Activated T-cell treated with anti-CD3 and anti-CD28 coated beads for 24 hours (primary cell): ENCODE measurements at places on chromosomes 16 and 17.

DNA sequence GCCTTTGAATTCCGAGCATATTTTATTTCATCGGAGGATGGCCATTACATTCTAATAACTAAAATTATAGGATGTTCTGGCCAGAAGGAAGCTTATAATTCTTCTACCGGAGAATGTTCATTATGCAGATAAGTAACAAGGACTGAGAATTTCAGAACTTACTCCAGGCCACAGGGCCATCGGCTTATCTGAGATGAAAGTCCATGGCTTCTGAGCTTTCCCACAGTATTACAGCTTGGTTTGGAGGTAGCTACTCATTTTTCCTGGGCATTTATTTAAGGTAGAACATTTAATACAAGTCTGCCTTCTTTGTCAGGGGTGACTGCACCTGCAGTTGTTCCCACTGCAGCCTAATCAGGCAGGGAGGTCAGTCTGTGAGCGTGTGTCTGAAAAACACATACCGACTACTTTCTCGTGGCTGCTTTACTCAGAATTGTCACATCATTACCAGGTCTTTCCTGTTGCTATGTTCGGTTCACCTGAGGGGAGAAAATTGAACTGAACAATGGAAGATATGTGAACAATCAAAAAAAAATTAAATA, 219.7 kb upstream of the CPHXL start:
- no peak for DNase-seq

DNA sequence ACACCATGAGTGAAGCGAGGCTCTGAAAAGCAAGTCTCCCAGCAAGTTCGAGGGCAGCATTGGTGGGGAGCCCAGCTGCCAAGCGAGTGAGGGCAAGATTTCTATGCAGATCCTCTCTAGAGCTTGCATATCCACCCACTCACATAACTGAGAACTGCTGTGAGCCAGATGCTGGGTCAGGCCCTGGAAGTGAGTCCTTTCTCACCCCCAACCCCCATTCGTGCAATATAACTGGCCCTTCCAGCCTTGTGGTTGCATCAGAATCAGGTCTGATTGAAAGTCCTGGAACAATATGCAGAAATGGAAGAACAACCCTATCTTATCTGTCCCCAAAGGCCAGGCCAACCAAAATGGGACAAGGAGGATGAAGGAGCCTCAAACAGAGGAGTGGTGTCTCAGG, 146.6 kb downstream of the IRX5 start:
- DNase-seq, result no peak

DNA sequence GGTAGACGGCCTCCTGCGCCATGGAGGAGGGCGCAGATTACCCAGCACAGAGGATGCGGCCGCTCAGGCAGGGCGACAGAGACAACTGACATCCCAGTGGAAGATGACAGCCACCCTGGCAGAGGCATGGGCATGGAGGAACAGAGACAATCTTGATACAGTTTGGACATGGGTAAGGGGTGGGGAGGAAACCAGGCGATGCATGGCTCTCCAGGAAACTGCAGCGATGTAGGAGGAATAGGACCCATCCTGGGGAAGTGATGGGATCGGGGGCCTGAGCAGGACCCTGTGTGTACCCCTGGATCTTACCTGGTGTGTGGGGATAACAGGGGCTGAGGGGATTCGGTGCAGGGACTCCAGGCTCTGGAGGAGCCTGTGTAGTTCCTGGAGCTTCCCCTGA, 4.6 kb downstream of the OSBPL7 start:
- no peak for DNase-seq

DNA sequence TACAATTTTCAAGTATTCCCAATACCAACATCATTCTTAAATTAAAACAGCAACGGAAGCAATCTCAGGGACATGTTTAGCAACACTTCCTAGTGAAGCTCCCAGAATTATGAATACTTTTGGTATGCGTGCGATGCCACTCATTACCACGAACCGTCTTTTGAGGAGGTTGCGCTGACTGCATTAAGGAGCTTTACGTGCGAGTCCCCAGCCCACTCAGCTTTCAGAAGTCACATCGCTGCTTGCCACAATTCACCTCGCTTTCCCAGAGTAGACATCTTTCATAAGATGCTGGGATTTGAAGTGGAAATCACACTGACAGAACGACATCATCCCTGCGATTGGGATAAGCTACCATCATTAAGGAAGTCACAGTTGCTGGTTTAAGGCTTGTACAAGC, 441.6 kb upstream of the HSBP1 start:
- DNase-seq, result no peak

DNA sequence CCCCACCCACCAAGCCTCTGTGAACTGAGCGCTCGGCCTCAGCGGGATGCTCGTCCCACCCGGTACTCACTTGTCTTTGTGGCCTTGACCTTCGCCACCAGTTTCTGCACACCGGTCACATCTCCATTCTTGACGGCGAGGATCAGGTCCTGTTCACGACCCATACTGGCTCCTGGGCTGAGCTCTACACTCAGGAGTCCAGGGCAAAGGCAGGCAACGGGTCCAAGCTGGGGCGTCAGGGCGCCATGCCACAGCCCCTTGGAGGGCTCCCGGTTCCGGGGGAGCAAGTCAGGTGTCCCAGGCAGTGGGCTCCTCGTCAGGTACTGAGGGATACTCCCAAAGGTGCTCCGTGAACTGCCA, 1.7 kb downstream of the CASKIN2 start:
- no peak for DNase-seq

GRCh38 chr16:56514845-56515244, 5.0 kb downstream of the BBS2 start:
- no peak for DNase-seq

- DNase-seq, result no peak
Observed at GRCh38 chr17:83036666-83037065, 42.7 kb upstream of the METRNL start.

DNA sequence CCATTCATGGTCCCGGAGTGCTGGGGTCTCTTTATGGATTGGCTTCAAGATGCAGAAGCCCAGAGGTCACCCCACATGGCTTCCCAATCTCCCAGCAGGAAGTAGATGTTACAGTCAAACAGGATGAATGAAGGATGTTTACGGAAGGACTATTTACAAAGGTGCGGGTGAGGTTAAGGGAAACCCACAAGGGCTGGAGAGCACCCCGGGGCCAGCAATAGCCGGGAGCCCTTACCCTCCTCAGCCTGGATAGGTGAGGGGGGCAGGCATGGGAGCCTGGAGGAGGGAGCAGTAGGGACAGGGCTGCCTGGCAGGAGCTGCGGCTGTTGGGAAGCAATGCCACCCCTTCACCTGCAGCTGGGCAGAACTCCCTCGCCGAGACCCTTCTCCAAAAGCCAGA, 24.5 kb upstream of the CACNG1 start:
- DNase-seq, result no peak

DNA sequence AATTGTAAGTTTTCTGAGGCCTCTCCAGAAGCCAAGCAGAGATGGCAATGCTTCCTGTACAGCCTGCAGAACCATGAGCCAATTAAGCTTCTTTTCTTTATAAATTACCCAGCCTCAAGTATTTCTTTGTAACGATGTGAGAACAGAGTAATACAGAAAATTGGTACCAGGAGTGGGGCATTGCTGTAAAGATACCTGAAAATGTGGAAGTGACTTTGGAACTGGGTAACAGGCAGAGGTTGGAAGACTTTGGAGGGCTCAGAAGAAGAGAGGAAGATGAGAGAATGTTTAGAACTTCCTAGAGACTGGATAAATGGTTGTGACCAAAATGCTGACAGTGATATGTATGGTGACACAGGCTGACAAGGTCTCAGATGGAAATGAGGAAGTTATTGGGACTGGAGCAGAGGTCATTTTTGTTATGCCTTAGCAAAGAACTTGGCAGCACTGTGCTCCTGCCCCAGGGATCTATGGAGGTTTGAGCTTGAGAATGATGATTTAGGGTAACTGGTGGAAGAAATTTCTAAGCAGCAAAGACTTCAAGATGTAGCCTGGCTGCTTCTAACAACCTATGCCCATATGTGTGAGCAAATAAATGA, 23.1 kb downstream of the PRDM7 start:
- no peak for DNase-seq

DNA sequence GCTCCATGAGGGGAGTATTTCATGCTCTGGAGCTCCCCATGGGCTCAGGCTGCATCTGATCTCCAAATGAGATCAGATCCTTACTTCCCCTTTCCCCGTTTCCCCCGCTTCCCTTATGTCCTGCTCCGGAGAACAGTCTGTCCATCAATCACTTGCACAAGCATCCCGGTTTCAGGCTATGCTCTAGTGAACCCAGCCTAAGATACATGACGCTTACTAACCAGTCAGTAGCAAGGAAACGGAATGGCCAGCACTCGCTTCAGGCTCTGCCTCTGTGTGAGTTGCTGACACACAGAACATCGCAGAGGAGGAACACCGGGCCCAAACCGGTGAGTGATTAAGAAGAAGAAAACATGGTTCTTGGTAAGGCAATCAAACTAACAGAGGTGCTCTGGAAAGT, 9.4 kb upstream of the ATP5MC1 start:
- no peak for DNase-seq

- DNase-seq, result no peak
Observed at GRCh38 chr17:41339571-41340172, 11.0 kb downstream of the KRT33A start.

DNA sequence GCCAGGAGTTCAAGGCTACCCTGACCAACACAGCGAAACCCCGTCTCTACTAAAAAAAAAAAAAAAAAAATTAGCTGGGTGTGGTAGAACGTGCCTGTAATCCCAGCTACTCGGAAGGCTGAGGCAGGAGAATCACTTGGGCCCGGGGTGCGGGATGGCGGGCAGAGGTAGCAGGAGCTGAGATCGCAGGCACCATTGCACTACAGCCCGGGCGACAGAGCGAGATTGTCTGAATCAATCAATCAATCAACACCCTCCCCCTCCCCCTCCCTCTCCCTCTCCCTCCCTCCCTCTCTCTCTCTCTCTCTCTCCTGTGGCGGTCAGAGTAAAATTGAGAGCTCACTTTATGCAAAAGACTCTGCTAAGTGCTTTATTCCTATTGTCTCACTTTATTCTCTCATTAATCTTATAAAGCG, 1.2 kb downstream of the HSDL1 start:
- DNase-seq, result no peak

GRCh38 chr16:71775949-71776348, 32.7 kb downstream of the AP1G1 start:
- no peak for DNase-seq

- DNase-seq, result no peak
Observed at GRCh38 chr17:9408868-9409829, 166.5 kb downstream of the STX8 start.

DNA sequence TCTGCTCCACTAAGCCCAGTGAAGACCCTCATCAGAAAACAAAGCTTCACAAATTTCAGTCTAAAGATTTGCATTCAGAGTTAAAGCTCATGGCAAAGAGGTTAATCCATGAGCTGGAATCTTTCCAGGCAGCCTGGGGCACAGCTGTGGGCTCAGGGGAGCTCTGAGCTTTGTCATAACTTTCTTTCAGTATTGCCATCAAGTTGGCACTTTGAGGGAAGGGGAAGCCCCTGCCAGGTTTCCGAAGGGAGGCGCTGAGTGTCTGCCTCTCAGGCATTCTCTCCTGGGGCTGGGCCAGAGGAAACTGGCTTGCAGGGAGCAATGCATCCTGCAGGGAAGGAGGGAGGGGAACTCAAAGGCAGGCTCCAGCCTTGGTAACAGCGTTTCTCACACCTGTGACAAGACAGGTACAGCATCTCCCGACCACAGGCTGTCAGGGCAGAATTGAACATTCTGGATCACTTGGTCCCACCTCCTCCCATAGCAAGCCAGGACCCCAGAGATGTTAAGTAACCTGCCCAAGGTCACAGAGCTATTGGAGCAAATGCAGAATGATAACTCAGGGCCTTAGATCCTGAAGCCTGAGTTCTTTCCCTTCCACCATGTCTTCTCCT, 3.9 kb downstream of the LPO start:
- DNase-seq, result no peak

- no peak for DNase-seq
Observed at GRCh38 chr16:86681031-86681756, 102.8 kb downstream of the FOXL1 start.

DNA sequence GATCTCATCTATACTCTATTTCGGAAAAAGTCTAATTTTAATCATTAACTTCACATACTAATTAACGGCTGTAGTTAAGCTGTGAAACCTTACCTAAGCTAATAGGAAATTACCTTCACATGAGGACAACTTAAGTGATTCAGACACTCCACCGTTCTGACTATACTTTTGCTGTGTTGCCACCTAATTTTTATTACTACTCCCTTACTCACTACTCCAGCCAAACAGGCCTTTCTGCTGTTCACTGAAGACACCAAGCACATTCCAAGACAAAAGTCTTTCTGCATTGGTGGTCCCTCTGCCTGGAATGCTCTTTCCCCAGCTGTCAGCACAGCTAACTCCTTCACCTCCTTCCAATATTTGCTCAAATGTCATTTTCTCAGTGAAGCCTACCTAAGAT, 1.3 kb downstream of the CMTR2 start:
- no peak for DNase-seq

GRCh38 chr17:39335704-39336223, 65.7 kb downstream of the FBXL20 start:
- no peak for DNase-seq

GRCh38 chr17:32518646-32519227, 31.9 kb downstream of the CDK5R1 start:
- DNase-seq, result no peak

GRCh38 chr17:70144260-70144846, 25.0 kb upstream of the KCNJ2 start:
- no peak for DNase-seq

- no peak for DNase-seq
Observed at GRCh38 chr17:69144331-69145255, 2.9 kb upstream of the ABCA6 start.
